Activated naive CD4-positive, alpha-beta T cell (primary cell): ENCODE measurements at places on chromosomes 1 and 21.

GRCh38 chr1:40755067-40755466, 28.5 kb upstream of the KCNQ4 start:
- no peak for DNase-seq

DNA sequence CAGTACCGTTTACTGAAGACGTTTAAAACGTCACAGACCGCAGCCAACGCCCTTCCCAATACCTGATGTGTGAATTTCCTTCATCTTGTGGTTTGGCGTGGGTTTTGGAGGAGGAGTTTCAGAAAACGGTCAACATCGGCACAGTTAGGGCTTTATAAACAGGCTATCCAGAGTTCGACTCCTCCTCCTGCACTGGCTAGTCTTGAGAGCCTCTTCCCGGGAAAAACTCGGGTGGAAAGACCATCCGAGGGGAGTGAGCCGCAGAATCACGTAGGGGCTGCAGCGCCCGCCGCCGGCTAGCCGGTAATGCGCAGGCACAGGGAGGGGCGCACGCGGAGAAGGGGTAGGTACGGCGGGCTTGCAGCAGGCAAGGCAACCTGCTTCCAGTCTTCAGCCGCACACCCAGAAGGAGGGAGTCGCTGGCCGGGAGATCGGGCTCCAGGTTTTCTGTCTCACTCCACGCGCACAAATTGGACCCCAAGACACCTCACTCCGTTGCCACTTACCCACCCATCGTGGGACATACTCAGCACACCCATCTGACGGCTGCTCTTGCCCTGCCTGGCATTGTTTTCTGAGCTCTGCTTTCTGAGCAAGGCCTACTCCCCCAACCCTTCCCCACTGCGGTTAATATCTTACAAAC, 25.4 kb downstream of the SLC19A2 start:
- DNase-seq: no peak

DNA sequence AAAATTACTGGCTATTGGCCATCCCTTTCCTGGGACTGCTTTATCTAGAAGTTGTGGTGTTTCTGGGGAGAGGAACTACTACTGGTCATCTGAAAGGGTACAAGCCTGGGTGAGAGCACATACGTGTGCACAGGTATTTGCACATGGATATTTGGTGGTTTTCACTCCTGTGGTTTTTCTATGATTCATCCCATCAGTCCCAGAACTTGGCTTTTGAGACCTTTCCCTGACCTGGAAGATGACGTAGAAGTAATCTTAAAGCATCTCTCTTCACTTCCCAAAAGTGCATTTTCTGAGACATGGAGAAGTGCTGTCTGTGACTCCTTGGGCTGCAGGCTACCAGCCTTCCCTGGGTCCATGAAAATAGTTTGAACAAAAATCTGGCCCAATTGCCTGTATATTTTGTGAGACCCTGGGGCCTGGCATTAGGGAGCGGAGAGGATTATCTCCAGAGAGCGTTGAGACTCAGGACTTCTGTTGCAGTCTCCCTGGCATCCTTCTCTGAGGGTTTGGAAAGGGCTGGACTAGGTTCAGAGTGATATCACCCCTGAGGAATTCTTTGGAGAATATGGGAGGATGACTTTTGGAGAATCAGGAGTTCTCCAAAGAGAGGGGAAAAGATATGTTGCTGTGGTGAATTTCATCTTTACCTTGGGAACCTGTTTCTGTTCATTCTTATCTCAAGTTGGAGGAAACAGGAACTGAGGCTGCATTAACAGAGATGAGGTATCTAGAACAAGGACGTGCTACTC, 130.8 kb downstream of the NOS1AP start:
- DNase-seq: no peak

DNA sequence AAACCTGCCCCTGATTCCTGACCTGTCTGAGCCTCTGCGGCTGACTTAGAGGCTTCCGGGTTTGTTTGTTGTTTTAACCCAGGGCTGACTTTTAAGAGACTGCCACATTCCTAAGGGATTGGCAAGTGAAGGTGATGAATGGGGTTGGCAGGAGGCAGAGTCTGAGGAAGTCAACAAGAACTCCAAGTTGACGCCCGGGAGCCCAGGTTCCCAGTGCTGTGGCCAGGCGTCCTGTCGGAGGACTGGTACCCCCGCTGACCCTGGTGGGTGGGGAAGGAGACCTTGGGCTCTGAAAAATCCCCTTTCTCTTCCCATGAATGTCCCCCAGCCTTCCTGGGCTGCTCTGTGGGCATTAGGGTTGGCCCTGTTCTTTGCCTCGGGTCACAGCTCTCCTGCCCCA, 19.7 kb upstream of the EPS8L3 start:
- no peak for DNase-seq

GRCh38 chr1:67801903-67802302, 31.4 kb downstream of the GNG12 start:
- no peak for DNase-seq

DNA sequence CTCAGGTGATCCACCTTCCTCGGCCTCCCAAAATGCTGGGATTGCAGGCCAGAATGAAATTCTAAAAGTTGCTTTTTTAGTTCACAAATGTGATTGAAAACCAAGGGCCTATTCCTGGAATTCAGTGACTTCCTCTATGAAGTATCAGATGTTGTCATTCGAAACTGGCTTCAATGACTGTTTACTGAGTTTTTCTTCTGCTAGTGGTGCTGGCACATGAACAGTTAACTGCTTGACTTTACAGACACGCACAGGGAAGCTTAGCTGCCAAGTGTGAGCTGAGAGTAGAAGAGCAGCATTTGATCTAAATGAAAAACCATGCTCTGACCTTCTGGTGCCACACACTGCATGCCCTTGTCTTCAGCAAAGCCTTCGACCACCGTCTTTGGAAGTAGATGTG, 32.8 kb upstream of the AJAP1 start:
- no peak for DNase-seq

DNA sequence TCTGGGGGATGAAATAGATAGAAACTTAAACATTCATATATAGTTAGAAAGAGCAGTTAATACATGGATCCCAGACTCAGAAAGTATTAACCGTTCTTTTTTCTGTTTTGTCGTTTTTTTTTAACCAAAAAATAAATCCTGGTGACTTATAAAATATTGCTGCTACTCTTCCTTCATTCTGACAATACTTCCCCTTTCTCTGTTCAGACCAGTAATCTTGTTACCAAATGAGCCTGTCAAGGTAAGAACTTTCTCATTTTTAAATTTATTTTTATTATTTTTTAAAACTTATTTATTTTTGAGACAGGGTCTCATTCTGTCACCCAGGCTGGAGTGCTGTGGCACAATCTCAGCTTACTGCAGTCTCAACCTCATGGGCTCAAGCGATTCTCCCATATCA, 13.7 kb downstream of the PTPN22 start:
- DNase-seq: no peak

GRCh38 chr1:90783181-90783580, 66.1 kb upstream of the BARHL2 start:
- no peak for DNase-seq

GRCh38 chr1:23436520-23437354, 12.2 kb upstream of the TCEA3 start:
- no peak for DNase-seq

DNA sequence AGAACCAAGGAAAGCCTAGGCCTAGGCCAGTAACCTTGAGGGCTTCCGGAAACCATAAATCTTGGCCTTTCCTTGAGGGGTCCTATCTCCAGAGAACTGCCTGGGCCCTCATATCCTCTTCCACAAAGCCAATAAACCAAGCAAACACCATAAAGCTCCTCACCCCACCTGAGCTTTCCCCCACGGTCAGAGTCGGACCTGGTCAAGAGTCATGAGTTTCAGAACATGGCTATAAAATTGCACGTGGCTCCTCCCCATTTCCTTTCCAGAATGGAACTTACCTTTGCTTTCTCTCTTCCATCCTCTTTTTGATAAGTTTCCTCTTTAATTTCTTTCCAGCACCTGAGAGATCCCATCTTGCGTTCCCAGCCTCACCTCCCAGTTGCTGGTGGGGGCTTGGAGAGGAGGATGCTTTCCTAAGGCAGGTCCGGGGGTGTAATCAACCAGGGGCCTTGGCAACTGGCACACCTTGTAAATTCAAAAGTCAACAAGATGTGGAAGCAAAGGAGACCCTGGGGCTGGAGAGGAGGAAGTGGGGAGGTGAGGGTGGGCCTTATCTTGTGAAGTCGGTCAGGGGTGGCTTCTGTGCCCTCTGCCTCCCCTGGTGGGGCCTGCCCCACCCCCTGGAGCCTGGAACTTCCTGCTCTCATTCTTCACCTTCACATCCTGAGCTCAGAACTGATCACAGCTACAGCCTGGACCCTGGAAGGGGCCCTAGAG, 259.9 kb downstream of the FOXD2 start:
- no peak for DNase-seq

- DNase-seq: no peak
Observed at GRCh38 chr1:90308421-90308820, 313.5 kb downstream of the ZNF326 start.

DNA sequence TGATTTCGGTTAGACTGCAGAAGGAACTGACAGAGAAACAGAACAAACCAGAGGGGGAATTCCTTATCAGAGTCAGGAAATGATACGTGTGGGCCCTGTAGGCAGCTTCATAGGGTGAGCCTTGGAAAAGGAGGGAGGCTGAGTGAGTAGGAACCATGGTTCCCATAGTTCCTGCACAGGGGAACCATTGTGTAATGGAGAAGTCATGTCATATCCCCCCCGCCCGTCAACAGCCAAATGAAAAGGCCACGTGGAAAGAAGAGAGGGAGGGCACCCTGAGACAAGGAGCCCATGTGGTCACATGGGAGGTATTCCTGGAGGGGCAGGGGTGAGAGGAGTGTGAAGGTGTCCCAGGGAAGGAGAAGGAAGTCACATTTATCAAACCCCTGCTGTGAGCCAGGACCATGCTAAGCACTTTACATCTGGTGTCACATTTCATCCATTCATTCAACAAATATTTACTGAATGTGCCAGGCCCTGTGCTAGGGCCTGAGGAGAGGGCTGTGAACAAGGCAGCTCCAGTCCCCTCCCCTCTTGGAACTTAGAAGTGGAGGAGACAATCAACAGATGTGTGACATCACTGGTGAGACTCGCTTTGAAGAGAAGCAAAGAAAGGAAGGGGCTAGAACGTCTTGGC, 15.7 kb upstream of the FGR start:
- DNase-seq: no peak

GRCh38 chr1:232978091-232978634, 27.8 kb downstream of the NTPCR start:
- DNase-seq: no peak

DNA sequence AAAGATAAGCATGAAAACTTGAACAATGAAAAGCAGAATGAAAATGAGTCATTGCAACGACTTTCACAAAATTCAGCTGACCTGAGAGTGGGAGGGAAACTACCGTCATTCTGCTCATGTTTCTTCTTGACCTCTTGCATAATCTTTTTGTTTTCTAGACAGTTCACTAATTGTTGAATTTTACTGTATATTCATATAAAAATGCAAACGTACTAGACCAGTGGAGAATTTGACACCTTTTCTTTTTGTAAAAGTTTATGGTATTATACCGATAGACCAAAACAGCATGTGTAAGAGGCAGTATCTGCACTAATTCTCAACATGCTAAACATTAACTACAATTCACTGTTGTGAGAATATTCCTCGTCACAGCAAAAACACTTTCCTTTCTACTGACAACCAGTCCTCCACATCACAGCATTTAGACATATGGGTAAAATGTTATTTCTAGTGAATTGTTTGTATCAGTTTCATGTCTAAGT, 137.8 kb downstream of the GREM2 start:
- DNase-seq: no peak

DNA sequence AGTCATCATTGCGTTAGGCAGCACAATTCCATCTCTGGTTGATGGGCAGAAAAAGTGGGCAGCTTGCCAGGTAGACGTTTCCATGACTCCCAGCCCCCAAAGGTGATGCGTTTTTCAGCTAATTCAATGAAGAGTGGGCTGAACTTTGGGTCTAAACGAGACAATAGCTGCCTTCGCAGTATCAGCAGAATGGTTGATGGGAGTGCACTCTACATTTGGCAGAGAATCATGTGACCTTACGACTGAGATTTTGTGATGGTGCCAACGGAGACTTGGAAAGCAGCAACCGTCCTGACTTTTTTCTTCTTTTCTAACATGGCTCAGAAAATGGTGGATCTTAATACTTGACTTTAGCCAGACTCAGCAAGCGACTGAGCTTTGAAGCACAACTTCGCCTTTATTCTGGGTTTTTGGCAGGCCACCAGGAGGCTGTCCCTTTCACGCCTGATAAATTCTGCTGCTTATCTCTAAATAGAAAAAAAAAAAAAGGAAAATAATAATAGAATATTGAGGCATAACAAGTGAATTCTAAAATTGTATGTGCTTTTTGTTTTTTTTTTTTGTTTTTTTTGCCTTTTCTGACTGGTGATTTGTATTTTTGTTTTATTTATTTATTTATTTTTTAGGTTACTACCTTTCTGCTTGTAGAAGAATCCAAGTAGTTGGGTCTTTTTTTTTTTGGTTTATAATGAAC, 804.8 kb downstream of the USP25 start:
- no peak for DNase-seq

GRCh38 chr1:204112876-204113730, 38.7 kb downstream of the ETNK2 start:
- DNase-seq: no peak

DNA sequence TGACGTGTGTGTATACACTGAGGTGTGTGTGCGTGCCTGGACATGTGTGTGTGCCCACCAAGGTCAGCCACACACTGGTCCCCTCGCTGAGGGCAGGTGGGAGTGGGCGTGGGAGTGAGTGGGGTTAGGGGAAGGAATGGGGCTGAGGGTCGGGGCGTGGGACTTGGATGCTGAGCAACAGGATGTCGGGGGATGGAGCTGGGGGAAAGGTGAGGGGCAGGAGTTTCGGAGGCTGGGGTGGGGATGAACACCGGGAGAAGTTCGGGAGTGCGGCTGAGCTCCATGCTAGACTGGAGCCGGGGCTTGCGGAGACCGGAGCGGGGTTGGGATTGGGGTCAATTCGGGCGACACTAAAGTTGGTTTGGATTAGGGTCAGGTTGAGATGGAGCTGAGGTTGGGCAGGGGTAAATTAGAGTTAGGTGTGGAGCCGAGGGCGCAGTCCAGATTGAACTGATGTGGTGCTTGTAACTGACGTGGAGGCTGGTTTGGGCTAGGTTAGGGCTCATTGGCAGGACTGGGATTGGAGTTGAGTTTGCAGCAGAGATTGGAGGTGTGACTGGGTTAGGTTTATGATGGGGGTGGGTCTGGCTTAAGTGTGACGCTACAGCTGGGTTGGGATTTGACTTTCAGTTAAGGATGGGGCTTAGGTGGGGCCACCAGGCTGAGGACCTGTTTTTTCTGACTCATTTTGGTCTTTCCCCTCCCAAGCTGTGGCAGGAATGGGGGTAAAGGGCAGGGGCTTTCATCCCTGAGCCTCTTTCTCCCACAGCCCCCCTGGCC, 3.3 kb upstream of the GUCA2A start:
- DNase-seq: no peak

GRCh38 chr1:74530892-74531291, 18.5 kb upstream of the LRRC53 start:
- no peak for DNase-seq

DNA sequence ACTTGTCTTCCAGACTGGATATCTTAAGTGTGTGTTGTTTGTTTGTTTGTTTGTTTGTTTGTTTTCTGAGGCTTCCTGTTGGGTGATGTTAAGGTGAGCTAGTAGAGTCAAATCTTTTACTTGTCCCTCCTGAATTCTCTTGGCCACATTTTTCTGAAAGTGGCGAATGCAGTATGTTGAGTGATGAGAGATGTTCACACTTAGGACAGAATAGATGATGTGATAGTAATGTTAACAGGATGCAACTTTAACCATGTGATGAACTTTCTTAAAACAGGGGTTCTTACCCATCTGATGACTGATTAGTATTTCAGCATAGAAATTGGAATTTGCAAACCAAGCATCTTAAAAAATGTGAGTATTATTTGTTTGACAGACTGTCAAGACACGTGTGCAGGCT, 40.2 kb downstream of the LMO4 start:
- DNase-seq: no peak

- no peak for DNase-seq
Observed at GRCh38 chr1:2320760-2321667, 70.3 kb downstream of the MORN1 start.
